ENCODE measurements at places on chromosomes 12 and 14.

DNA sequence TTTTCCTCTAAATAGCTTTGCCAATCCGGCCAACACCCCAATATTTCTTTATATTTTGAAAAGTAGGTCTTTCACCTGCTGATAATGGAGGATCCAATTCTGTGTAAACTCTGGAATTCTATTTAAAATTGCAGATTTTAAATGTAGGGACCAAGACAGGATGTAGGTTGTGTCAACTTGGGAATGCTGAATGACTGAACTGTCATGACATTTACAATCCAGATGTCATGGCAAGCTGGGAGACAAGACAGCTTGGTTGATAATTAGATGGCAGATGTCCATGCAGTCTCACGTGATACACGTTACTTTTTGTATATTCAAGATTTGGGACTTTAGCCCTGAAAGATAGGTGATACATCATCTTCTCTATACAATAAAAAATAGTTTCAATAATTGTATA lies 477.2 kb downstream of the DIO2 start:
- no peak for DNase-seq

GRCh38 chr14:89826596-89826995 lies 127.9 kb downstream of the EFCAB11 start:
- DNase-seq, result no peak

DNA sequence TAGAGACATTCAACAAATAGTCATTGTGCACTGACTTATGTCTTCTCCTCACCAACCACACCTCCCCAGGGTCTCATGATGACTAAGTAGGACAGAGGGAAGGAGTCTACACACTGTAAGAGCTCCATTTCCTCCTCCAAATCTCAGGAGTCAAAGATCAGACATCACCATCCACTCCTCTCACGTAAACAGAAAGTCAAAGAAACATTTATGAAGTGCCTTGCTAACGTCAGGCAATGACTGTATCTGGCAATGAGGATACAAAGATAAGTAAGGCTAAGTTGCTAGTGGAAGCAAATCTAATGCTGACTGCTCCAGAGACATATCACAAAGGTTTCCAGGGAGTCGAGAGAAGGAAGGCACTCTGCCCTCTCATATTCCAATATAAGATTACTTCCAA lies 88.9 kb downstream of the SLC2A13 start:
- DNase-seq, result no peak

- DNase-seq, result no peak
These were observed 224.8 kb downstream of the ASCL1 start for GRCh38 chr12:103182299-103182698.

GRCh38 chr14:23536494-23536893 lies 15.1 kb downstream of the ZFHX2 start:
- DNase-seq, result no peak

DNA sequence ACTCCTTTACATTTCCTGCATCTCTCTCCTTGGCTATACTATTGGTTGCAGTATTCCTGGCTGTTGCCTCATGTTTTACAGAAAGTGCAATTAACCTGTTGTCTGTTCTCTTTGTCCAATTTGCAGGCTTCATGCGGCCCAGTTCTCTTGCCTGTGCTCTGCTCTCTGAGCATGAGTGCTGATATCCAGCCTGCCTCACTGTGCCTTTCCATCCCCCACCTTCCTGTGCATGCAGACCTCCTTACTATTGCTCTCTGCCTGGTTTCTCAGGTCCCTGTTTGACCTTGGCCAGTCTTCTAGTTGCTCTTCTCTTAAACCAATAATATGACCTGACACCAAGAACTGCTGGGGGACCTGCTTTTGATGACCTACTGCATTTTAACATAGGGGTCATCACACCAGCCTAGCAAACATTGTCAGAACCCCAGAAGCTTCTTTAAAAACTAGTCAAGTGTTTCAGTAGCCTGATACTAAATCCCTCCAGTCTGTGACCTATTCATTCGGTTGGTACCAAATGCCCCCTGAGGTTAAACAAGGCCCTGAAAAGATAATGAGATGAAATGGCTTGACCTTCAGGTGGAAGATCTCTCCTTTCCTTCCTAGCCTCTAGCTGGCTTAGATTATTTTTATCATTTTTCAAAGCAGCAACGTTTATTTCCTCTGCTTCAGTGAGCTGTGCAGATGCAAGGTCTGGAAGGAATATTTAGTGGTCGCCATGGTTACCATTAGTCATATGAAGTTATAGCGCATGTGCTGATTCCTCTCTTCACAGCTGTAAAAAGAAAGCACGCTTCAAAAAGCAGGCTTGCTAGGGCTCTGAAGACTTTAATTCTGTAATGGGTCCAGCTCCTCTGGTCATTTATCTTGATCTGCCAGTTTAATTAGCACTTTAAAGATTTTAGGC lies 216.5 kb downstream of the PHLDA1 start:
- DNase-seq, result peak; percentile 27

GRCh38 chr12:40622246-40622838 lies 69.9 kb upstream of the CNTN1 start:
- peak; percentile 76 for DNase-seq

All from hematopoietic multipotent progenitor cell treated with erythropoietin and hydrocortisone succinate and interleukin-3 and kit ligand, for 4 days (in vitro differentiated cells).